ENCODE measurements at places on chromosomes 5 and 9.

DNA sequence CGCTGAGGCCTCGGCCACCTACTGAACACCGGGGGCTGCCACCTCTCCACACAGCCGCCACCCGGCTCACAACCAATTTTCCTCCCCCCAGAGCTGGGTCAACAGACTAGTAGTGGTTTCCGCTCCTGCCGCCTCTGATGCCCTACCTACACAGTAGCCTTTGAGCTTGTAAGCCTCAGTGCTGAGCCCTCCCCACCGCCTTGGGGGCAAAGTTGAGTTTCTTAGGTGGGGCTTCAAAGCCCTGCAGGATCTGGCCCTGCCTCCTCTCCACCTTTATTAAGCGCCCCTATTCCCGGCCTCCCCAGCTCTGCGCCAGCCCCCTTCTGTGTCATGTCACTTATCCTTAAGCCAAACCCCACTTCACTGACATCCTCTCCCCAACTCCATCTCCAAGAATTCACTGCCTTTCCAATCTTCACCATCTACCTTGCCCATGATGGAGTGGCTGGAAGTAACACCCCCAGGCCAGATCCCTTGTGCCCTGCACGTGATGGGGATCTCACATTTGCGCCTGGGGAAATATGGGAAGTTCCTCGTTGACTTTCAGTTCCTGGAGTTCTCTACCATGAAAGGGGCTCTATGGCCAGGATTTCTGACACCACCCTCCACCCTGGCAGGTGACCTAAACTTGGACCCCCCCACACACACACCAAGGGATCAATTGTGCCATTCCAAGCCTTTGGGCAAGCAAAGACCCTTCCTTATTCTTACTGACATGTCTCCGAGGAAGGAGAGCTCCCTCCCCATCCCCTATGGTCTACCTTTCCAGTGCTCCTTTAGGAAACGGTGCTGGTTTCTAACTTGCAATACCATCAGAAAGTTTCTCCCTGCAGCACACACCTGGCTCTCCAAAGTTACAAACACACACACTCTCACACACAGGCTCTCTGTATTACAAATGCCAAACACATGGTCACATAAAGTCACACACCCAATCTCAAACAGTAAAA, 2.7 kb upstream of the CNTFR start:
- DNase-seq: no peak

GRCh38 chr5:79378510-79379186, 135.3 kb downstream of the HOMER1 start:
- no peak for DNase-seq

- no peak for DNase-seq
Measured at GRCh38 chr5:78640662-78641474, 7.7 kb downstream of the LHFPL2 start.

DNA sequence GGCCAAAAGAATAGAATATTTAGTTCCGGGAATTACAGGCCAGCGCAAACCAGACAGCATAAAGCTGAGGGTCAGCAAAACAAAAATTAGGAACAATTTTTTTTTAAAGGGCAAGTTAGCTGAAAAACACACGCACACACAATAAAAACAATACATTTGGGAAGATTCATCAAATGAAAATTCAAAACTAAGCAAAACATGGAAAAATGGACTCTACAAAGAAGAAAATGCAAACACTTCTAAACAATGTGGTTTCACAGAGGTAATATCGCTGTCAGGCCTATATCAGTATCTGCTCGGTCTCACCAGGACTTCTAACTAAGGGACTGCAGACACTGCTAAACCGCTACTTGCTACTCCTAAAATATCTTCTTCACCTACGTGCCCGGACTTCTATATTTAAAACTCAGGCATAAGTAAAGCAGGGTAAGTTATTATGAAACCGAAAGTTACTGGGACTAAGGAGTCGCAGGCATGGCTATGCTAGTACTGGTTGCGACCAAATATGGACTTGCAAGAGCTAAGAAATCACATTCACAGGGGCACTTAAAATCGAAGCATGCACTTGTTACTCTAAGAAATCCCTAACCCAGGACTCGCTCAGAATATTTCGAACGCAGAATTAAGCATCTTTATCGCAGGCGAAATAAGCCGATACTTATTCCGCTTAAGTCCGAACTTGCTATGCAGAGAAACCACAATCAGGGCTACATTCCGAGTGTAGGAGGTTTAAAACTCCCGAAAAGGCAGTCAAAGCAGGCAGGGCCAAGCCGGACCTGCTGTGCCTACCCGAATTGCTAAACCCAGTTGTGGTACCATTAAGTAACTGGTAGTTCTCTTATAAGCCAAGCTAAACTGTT, 2.3 kb downstream of the ANXA2R start:
- no peak for DNase-seq

DNA sequence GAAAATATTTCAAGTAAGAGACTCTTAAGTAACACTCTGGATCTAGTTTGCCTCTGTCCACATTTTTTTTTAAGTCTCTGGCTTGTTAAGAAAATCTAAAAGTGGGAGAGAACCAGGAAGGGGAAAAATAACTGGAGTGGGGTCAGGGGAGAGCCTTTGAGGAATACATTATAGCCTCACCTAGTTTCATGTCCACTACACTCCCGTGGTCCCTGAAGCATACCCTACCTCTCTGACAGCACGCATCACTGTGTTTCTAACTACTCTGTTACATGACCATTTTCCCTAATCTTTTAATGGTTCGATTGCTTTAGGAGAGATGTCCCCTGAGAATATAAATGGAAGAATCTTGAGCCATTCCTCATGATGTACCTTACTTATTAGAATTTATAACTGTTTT, 318.3 kb downstream of the TMEM167A start:
- no peak for DNase-seq

GRCh38 chr9:95533996-95534680, 17.4 kb upstream of the PTCH1 start:
- DNase-seq: no peak

DNA sequence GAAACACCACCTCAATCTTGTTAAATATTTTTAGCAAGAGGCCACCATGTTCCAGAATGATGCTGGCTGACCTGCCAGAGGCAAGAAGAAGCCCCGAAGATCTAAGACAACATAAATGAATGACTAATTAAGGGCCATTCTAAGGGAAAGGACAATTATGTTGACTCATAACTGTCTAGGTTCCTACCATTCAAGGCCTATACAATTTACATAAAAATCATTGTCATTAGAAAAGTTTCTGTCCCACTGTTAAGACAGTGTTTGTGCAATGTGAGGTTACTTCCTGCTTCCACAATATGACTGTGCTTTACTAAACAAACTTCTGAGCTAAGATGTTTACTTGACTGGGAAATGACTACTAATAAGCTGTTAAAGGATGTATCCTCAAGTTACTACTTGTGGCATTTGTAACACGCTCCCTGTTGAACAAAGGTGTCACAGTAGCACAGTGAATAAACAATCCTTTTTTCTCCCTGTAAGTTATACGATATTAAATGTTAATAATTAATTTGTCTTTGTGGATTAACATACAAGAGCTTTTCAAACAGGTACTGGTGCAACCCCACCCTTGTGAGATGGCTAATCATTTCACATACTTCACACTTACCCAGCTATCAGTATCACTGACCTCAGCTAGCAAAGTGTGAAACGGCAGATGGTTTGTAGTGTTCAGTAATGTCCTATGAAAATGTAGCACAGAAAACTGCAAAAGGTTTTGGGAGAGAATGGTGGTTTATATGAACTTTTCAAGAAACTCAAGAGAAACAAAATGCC, 195.8 kb downstream of the EFNA5 start:
- no peak for DNase-seq
